Activated T-cell treated with anti-CD3 and anti-CD28 coated beads for 48 hours (primary cell): ENCODE measurements at places on chromosomes 7 and 10.

GRCh38 chr7:92944633-92945032, 108.3 kb upstream of the CDK6 start:
- DNase-seq = no peak

GRCh38 chr7:108016841-108017775, 14.1 kb upstream of the LAMB1 start:
- no peak for DNase-seq

GRCh38 chr7:130515315-130516040, 23.6 kb downstream of the MEST start:
- no peak for DNase-seq

GRCh38 chr7:121796936-121797656, 75.9 kb upstream of the PTPRZ1 start:
- no peak for DNase-seq

DNA sequence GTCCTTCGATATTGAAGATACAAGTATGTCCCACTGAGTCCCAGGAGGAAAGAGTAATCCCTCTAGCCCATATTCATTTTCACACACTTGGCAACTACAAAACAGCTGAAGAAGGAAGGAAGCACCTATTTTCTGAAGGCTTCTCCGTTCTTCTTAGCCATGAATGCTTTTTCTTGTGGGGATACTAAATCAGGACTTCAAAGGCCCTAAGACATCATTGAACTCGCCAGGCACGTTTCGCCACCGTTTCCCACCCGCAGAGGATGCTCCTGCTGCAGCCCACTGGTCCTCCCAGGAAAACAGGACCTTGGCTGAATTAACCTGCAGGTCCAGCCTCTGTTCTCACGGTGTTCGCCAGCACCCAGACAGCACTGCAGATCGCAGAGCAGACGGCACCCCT, 561.5 kb downstream of the DNAJB6 start:
- no peak for DNase-seq

DNA sequence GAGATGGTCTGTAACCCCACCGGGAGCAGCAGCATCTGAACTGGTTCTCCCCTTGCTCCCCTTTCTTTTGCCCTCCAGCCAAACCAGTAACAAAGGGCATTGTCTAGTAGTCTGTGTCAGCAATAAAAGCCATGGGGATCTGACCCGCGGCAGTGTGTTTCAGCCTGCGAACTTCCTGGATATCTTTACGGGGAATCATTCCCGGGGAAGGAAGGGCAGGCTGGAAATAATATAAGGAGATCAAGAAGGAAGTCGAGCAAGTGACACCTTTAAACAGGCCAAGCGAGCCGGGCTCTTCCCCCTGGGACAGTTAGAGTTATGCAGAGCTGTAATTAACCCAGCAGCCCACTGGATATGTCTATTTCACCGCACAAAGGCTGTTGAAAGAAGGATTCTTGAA, 661.2 kb upstream of the GALNT17 start:
- DNase-seq = no peak

DNA sequence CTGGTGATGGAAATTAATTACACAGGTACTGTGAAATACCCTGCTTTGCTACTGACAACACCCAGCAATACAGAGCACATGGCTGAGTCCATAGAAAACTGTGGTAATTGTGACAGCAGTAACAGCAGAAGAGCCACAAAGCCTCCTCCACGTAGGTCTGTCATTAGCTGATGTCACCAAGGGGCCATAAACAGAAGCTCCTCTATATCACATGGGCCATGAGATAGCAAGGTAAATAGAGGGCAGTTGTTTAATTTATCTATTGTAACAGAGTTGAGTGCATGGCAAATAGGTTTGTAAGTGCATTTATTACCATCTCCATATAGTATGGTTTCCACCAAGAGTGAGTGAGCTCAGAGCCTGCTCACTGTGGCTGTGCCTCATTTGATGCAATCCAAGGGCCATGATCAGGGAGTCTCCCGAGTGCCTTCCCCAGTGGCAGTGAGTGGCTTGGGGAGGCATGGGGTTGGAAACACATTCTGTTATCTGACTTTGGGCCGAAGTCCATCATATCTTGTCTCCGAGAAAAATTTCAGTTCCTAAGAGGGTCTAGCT, 281.2 kb downstream of the SKAP2 start:
- DNase-seq = no peak

- DNase-seq = no peak
Observed at GRCh38 chr7:95229301-95229700, 95.0 kb downstream of the PON1 start.

DNA sequence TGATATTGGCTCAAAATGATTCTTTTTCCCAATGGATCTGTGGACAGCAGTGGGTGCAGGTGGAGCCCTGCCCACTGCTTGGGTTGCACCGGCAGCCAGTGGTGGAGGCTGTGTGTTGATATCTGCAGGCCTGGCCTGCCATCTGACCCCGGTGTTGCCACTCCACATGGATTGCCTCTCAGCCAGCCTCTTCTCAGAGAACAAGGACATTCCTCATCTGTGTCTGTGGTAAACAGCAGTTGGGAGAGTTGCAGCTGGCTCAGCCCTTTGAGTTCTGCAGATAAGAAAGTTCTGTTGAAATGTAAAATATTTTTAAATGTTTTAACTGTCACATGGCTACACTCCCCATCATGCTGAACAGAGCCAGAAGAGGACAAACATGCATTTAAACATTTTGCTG, 374.9 kb upstream of the CELF2 start:
- no peak for DNase-seq

DNA sequence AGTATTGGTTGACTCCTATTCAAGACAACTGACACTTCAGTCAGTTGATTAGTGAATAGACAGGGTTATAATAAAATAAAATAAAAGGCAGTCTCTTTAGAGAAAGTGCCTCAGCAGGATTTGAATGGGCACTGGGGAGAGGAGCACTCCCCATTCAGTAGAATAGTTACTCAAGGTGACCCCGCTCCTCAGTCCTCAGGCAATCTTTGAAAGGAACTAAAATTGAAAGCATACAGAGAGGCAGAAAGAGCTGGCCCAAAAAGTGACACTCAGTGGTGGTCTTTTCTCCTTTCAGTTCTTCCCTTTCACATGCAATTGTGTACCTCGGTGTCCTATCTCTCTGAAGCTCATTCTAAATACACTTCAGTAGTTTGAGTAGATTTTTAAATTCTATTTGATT, 47.4 kb upstream of the MACC1 start:
- no peak for DNase-seq

DNA sequence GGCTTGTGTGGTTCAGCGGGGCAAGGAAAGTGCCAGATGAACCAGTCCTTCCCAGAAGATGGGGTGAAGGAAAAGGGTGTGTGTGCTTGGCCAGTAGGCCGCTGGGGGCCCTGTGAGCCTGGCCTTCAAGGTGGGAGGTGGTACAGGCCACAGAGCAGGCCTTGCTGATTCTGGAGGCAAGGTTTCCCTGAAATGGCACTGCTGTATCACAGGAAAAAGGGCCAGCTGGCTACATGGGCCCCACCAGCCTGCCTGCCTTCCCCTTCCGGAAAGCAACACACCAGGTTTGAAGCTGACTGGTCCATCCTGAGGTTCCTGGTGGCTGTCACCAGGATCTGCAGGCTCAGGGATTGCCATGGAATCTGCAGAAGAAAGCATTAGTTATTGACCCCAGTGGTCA, 12.5 kb downstream of the MMRN2 start:
- DNase-seq = no peak

GRCh38 chr10:26869528-26869927, 8.8 kb upstream of the ABI1 start:
- no peak for DNase-seq
